Astrocyte (in vitro differentiated cells and primary cell): ENCODE measurements at places on chromosomes 7 and 10. TPM values are rescaled to one million over a fixed set of nuclear protein-coding genes. Genes with fewer than 3 reads are reported as not detected.

The NRP1 gene
- 59.4 and 73.5 TPM in 2 replicates for total RNA-seq

The HIP1 gene
- 14.0 and 15.4 TPM in 2 replicates for total RNA-seq

GRCh38 chr10:16816171-16816570 is 1.1 kb downstream of the RSU1 start:
- no peak overlapping the region for H3K27ac ChIP-seq
- peak overlapping the region; percentile 96 for H3K4me3 ChIP-seq
- H3K36me3 ChIP-seq = peaks cover 12% of the 10 kb centered on the region
- no peaks in the 10 kb centered on the region for H3K27me3 ChIP-seq

DNA sequence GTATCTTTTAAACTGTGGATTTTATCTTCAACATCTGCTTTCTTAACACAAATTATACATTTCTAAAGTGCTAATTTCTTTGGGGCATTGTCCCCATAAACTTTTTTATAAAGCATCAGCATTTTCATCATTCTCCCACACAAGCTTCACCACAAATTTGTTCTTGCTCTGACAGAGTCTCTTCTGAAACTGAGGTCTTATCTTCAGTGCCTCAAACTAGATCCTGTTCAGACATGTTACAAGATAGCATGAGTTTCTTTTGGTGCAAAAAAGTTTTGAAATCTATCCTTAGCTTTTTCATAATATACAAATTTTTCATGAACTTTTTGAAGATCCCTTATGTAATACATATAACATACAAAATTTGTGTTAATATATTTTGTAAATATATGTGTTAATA is 346.6 kb downstream of the IPMK start:
- H3K36me3 ChIP-seq = no peaks in the 10 kb centered on the region
- H3K4me3 ChIP-seq = no peak overlapping the region
- no peak overlapping the region for H3K27ac ChIP-seq
- DNase-seq = no peak
- no peaks in the 10 kb centered on the region for H3K4me1 ChIP-seq

The CNTNAP2 gene
- 14.0 and 20.0 TPM in 2 replicates for total RNA-seq

DNA sequence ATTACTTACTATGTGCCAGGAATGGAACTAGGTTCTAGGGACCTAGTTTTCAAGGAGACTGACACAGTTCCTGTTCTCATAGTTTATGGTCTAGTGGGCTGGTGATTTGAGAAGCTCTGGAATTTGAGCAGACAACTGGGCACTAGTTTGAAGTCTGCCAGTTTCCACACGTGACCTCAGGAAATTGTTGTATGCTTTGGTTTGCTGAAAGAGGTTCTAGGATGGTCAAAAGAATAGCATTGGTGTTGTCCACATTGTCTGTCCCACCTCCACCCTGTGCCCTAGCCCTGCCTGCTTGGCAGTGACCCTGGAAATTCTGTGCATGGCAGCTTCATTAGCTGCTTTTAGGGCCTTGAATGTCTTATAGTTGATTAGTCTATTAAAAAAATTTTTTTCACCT is 28.7 kb downstream of the GBF1 start:
- H3K36me3 ChIP-seq = peaks cover 4% of the 10 kb centered on the region
- H3K27ac ChIP-seq = no peak overlapping the region
- DNase-seq = no peak
- peaks cover 8% of the 10 kb centered on the region for H3K4me1 ChIP-seq
- H3K4me3 ChIP-seq = no peak overlapping the region

- no peak overlapping the region for H3K27ac ChIP-seq
- H3K4me1 ChIP-seq = peaks cover 6% of the 10 kb centered on the region
- H3K4me3 ChIP-seq = no peak overlapping the region
- no peaks in the 10 kb centered on the region for H3K27me3 ChIP-seq
- DNase-seq = peak; percentile 53
These were observed 362.5 kb upstream of the ZMIZ1 start for GRCh38 chr10:78706256-78706655.

GRCh38 chr7:150367677-150368095 is 936 bp upstream of the REPIN1 start:
- H3K36me3 ChIP-seq = no peaks in the 10 kb centered on the region
- DNase-seq = peak; percentile 36
- peaks cover 29% of the 10 kb centered on the region for H3K4me1 ChIP-seq
- H3K27ac ChIP-seq = no peak overlapping the region

- no peaks in the 10 kb centered on the region for H3K36me3 ChIP-seq
- no peaks in the 10 kb centered on the region for H3K4me1 ChIP-seq
- no peak overlapping the region for H3K27ac ChIP-seq
- no peak for DNase-seq
These were observed 12.6 kb upstream of the CDH23 start for GRCh38 chr10:71383972-71384687.

DNA sequence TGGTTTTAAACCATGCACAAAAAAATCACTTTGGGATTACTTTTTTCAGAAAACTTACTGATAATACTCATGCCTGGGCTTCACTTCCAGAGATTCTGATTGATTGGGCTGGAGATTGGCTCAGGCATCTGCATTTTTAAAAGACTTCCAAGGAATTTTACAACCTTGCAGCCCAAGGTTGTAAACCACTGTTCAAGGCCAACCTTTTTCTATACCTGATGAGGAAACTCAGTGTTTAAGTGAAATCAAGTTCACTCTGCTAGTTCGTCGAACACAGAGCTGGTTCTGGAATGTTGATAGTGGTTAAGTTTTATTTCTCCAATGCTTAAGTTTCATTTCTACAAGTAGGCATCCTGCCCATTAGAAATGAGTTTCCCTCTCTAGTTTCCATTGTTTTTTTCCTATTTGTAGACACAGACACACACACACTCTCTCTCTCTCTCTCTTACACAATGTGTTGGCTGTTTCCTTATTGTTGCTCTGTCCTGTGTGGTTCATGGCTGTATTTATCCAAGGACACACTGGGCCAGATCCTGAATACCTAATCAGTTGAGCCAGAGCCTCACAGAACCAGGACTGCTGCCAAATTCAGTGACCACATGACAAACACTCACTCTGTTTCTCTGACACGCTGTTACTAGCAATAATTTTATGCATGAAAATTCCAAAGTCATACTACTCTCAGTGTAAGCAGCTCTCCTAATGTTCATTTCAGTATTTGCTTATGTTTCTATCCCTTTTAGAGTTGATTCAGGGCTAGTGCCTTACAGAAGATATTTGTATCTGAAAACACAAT is 3.7 kb upstream of the IFIT1B start:
- peak overlapping the region; percentile 32 for H3K27ac ChIP-seq
- DNase-seq = peak; percentile 96
- no peak overlapping the region for H3K4me3 ChIP-seq
- H3K36me3 ChIP-seq = no peaks in the 10 kb centered on the region
- peaks cover 16% of the 10 kb centered on the region for H3K4me1 ChIP-seq
- H3K27me3 ChIP-seq = peaks cover 3% of the 10 kb centered on the region

GRCh38 chr7:130667593-130668257 is 823 bp downstream of the COPG2 start:
- no peaks in the 10 kb centered on the region for H3K36me3 ChIP-seq
- no peaks in the 10 kb centered on the region for H3K27me3 ChIP-seq
- peak overlapping the region; percentile 71 for H3K4me3 ChIP-seq
- no peak overlapping the region for H3K27ac ChIP-seq
- DNase-seq = no peak

The SLC16A12 gene
- total RNA-seq = 0.31 and 0.59 TPM in 2 replicates

GRCh38 chr10:91613411-91614187 is 19.3 kb downstream of the PPP1R3C start:
- peak overlapping the region; percentile 12 for H3K4me3 ChIP-seq
- H3K27me3 ChIP-seq = no peaks in the 10 kb centered on the region
- peaks cover 51% of the 10 kb centered on the region for H3K4me1 ChIP-seq
- peak; percentile 100 for DNase-seq

DNA sequence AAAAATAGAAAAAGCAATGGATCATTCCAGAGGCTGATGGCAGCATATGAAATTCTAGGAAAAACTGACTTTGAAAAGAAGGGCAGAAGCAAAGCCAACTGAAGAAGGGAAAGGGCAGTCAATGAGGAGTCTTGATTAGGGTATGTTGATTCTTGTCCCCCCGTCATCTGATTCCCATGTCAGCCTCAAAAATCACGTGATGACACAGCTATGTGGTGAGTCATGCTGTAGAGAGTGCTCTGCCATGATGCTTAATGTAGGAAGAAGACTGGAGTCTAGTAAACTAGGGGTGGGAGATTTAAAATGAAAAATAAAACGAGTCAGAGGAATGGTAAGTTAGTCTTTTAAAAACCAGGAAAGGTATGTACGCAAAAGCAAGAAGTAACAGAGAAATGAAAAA is 3.9 kb upstream of the POU6F2 start:
- DNase-seq = no peak
- H3K36me3 ChIP-seq = no peaks in the 10 kb centered on the region
- peaks cover 13% of the 10 kb centered on the region for H3K27me3 ChIP-seq

The VAX1 gene
- total RNA-seq = 0.34 and 0.62 TPM in 2 replicates
